ENCODE measurements at places on chromosomes 1 and 21. TPM values are rescaled to one million over a fixed set of nuclear protein-coding genes. Genes with fewer than 3 reads are reported as not detected.

Gene CA6
- not detected for total RNA-seq

Gene FCGR1A
- total RNA-seq = not detected

Gene TPTE
- total RNA-seq = not detected

Gene PGLYRP3
- total RNA-seq = not detected

Gene SPRR2B
- not detected for total RNA-seq

Gene SPTA1
- not detected for total RNA-seq

Gene MIA3
- total RNA-seq = 11.8 TPM

Gene C1orf115
- total RNA-seq = 5.5 TPM

Gene CYP4Z1
- total RNA-seq = not detected

All from epithelial cell of proximal tubule (primary cell).